ENCODE measurements at places on chromosomes 2 and 18.

DNA sequence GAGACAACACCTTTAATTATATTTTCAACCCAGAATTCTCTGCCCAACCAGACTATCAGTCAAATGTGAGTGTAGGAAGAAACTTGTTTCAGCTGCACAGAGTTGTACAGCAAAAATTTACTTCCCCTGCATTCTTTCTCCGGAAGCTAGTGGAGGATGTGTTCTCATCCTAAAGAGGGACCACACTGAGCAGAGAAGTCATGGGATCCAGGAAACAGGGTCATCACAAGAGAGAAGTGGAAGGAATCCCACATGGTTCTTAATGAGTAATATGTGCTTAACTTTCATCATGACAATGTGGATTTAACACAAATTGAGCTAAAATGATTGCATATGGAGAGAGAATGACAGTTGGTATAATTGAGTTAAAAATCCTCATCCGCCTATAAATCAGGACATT is 78.2 kb downstream of the INPP4A start:
- no peak for DNase-seq

GRCh38 chr2:131425231-131425941 is 50.5 kb upstream of the TUBA3D start:
- no peak for DNase-seq

GRCh38 chr2:159684796-159685195 is 27.5 kb upstream of the MARCHF7 start:
- DNase-seq: no peak

- no peak for DNase-seq
Measured at GRCh38 chr18:33605250-33605649, 27.2 kb downstream of the ASXL3 start.

DNA sequence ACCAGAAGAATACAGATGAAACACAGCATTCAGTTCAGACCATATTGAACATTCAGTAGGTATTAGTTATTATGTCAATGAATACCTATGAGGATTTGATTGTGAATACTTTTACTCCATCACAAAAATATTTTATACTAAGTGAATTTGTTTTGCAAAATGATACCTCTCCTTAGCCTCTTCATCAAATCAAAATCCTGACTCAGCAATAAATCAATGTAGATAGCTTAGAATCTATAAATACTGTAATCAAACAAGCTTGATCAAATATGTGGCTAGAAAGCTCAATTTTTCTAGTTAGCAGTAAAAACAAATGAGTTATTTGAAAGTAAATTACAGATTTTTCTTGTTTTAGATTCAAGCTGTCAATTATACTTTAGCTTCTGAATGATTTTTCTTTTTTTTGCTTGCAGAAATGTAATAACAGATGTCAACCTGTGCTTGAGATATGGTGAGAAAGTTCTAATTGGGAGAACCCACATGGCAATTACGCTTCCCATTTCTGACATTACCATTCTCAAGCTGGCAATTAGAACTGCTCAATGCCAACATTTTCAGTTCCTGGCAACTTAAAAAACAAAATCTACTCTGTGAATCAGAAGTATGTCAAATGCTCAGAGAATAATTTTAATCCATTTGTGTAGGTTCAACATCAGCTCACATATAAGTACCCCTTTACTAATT is 109.6 kb downstream of the PRELID3A start:
- DNase-seq: no peak

- no peak for DNase-seq
Measured at GRCh38 chr2:108383146-108383830, 5.5 kb downstream of the SULT1C4 start.

DNA sequence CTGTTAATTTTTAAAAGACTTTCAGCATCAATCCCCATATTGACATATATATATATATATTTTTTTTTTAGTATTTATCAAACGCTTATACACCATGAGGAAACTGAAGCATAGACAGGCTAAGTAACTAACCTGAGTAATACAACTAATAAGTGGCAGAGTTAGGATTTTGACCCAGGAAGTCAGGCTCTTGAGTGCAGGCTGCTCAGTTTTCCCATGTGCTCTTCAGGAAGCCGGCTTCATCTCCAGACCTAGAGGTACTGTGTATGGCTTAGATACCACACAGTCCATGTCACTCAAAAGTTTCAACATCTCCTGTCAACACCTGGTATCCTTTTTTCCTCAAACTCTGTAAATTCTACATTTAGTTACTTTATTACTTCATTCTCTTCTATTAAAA is 841.7 kb upstream of the ACVR2A start:
- DNase-seq: no peak

- DNase-seq: no peak
Measured at GRCh38 chr18:65761636-65762295, 11.0 kb downstream of the CDH7 start.

DNA sequence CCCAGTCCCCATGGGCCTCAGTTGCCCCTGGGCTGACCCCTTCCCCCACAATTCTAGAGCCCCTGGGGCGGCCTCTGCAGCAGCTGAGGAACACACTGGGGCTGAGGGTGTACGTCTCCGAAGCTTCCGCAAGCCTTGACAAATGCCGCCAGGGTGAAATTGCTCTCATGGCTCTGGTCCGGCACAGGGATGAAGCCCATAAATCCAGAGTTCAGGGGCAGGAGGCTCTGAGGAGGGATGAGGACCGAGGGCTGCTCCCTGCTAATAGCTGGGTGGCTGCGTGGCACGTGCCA is 27.1 kb upstream of the OTOS start:
- no peak for DNase-seq

DNA sequence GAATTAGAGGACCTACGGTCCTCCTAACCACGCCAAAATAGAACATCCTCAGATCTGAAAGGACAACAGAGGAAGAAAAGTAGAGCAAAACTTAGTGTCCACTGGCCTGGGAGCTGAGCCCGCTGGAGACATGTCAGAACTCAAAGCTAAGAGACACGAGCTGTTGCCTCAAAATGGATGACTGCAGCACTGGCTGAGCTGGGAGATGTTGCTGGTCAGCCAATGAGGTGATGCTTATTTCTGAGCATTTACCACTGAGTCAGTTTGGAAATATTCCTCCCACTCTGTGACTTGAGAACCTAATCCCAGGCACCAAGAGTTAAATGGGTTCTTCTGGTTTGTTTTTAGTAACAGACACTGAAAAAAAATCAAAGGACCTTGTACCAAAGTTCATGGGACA is 32.6 kb downstream of the FBXO15 start:
- DNase-seq: no peak

DNA sequence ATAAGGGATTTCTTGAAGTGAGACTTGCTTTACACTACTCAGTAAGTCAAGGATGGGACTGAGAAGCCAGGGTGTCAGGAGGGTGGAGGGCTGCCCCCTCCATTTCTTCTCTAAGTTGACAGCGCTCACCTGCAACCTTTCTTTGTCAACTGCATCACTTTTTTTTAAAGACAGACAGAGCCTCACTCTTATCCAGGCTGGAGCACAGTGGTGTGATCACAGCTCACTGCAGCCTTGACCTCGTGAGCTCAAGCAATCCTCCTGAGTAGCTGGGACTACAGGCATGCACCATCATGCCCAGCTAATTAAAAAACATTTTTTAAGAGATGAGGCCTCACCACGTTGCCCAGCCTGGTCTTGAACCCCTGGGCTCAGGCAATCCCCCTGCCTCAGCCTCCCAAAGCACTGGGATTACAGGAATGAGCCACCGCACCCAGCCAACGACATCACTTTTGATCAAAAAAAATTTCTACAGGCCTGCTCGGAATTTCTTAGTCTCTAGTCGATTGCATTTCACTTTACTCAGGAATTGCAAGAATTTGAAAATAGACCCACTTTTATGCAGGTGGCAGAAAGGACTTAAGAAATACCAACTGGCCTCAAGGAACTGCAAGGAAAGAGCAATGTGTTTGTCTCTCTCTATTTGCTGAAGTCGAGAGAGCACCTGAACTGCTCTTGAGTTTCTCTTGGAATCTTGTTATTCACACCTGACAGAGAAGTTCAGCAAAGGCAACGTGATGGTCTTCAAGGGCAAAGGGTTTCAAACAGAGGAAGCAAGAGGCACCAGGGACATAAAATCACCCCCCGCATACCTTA is 101.4 kb downstream of the MYOM1 start:
- no peak for DNase-seq

GRCh38 chr18:73201940-73202339 is 334.2 kb upstream of the NETO1 start:
- DNase-seq: no peak

GRCh38 chr2:6336752-6337471 is 528.8 kb downstream of the CMPK2 start:
- no peak for DNase-seq
